Lower leg skin (tissue), 4 donors: ENCODE measurements at places on chromosomes 4 and X.

GRCh38 chr4:100849319-100849718 is 331.5 kb upstream of the EMCN start:
- no peak for DNase-seq

DNA sequence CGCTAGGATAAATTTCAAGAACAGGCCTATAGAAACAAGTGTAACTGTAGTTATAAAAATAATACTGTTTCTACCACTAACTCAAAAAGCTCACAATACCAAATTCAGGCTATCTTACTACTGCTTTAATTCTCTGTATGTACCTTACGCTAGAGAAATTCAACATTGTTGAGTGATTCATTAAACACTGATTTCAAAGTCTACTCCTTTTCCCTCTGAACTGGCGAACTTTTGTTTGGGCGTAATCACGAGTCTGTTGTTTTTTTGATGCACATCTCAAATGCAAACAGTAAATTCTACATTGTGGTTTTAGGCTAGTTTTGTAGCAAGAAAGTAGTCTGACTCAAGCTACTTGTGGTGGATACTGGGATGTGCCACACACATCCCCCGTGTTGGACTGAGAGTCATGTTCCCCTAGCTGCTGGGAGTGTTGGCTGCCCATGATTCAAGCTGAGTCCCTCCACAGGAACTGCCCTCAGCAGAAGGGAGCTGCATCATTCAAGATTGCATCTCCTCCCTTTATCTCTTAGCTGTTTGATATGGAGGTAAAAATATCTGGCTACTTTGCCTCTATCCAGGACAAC is 406.1 kb downstream of the RAPGEF2 start:
- no peak for DNase-seq

- DNase-seq: no peak
These were observed 61.5 kb downstream of the PCDH18 start for GRCh38 chr4:137470806-137471205.

GRCh38 chrX:110759785-110760184 is 35.8 kb downstream of the CHRDL1 start:
- DNase-seq: no peak

DNA sequence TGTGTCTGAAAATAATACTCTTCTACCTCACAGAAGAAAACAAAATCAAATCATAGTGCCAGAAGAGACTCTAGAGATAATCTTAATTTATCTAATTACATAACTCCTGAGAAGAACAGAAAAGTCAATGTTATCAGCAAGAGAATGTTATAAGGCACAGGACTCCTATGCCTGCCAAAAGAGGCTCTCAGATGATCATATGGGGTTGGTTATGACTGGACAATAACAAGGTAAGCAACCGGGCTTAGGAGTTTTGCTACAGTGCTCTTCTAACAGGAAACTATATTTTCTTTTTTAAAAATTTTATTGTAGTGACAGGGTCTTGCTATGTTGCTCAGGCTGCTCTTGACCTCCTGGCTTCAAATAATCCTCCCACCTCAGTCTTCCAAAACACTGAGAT is 3.5 kb upstream of the C4orf17 start:
- DNase-seq: no peak

DNA sequence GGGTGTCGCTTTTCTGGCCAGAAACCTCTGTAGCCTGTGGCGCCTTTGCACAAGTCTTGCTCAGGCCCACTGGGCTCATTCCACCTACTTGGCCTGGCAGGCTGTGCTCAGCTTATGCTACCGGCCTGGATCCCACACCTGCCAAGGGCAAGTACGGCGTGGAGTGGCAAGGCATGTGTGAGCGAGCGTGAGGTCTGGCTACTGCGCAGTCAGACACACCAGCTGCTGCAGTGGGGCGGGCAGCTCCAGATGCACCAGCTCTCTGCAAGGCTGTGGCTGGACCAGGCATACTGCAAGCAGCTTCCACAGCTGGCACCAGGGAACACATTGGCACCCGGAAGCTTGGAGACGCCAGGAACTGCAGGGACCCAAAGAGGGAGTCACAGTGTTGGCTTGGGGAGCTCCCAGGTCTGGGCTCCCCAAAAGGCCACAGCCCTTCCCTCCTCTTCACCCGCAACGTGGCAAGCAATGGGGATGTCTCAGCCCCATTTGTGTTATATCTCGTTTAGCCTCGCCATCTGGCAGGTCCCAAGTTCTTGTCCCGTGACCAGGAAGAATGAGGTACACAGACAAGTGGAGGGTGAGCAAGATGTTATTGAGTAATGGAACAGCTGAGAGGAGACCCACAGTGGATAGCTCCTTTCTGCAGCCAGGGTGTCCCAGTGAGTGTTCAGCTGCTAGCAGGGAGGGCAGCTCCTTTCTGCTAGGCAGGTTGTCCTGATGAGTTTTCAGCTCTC is 3.8 kb upstream of the FBXW7 start:
- DNase-seq: no peak

DNA sequence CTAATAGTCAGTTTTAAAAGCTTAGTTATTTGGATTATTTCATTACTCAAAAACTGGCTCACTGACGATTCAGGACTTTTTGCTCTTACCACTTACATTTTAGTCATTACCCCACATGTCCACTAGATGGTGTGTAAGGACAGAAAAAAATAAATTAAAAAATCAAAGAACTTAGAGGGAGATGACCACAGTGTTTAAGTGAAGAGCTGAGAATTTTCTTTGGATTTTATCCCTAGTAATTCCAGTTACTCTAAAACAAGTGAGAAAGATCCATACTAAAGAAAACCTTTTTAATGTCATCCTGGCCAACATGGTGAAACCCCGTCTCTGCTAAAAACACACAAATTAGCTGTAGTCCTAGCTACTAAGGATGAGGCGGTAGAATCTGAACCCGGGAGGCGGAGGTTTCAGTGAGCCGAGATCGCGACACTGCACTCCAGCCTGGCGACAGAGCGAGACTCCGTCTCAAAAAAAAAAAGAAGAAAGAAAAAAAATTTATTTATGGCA is 26.4 kb upstream of the TMPRSS11B start:
- no peak for DNase-seq

DNA sequence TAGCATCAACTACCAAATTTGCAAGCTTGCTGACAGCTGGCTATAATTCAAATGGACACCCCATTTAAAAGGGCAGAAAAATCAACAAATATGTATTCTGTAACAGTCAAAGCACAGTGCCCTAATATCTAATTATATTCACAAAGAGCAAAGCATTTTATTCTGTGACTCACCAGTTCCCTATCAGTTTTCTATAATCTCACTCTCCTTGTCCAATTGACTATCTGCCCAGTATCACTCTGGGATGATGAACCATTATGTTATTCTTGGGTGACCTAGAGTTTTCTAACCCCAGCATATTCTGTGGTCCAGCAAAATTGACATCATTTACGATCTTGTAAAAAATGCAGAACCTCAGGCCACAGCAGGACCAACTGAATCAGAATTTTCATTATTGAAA is 82.0 kb upstream of the FREM3 start:
- no peak for DNase-seq

- DNase-seq: no peak
These were observed 48.2 kb upstream of the PHOX2B start for GRCh38 chr4:41796545-41797210.

GRCh38 chr4:186775902-186776301 is 52.2 kb upstream of the FAT1 start:
- DNase-seq: no peak

GRCh38 chrX:1485033-1485432 is 32.3 kb upstream of the ASMTL start:
- no peak for DNase-seq

DNA sequence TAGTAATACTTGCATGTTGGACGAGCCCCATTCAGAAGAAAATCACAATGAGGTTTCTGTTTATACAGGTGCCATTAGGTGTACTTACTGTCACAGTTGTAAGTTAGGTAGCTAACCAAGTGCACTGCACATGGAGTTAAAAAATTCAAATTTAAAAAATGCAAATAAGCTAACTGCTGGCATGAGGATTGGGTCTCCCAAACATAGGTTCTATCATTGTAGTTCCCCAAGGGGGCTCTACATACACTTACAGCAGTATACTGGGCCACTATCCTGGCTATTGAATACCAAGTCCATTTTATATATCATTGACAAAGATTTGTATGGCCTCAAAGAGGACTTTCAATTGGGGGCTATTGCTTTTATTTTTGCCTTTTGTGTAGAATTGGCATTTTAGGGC is 153.4 kb downstream of the FMR1NB start:
- no peak for DNase-seq

GRCh38 chrX:133290076-133290475 is 71.9 kb upstream of the TFDP3 start:
- DNase-seq: no peak

DNA sequence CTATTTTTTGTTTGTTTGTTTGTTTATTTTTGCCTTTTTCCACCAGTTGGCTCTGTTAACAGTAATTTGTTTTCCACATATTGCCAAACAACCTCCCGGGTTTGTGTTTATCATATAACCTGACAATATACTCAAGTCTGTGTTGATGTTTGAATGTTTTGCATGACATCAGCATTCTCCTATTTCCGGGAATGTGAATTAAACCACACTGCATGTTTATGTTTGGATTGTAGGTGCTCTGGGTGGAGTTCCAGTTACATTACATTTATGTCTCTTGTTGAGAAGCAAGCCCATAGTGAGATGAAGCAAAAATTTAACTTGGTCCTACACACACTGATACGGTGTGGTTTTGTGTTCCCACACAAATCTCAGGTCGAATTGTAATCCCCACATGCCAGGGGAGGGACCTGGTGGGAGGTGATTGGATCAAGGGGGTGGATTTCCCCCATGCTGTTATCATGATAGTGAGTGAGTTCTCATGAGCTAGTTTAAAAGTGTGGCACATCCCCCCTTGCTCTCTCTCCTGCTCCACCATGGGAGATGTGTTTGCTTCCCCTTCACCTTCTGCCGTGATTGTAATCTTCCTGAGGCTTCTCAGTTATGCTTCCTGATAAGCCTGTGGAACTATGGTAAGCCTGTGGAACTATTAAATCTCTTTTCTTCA is 54.4 kb upstream of the CLNK start:
- DNase-seq: no peak

GRCh38 chr4:184448821-184449220 is 25.5 kb downstream of the IRF2 start:
- DNase-seq: peak; percentile 49

GRCh38 chr4:158020734-158021346 is 152.0 kb downstream of the GASK1B start:
- no peak for DNase-seq

DNA sequence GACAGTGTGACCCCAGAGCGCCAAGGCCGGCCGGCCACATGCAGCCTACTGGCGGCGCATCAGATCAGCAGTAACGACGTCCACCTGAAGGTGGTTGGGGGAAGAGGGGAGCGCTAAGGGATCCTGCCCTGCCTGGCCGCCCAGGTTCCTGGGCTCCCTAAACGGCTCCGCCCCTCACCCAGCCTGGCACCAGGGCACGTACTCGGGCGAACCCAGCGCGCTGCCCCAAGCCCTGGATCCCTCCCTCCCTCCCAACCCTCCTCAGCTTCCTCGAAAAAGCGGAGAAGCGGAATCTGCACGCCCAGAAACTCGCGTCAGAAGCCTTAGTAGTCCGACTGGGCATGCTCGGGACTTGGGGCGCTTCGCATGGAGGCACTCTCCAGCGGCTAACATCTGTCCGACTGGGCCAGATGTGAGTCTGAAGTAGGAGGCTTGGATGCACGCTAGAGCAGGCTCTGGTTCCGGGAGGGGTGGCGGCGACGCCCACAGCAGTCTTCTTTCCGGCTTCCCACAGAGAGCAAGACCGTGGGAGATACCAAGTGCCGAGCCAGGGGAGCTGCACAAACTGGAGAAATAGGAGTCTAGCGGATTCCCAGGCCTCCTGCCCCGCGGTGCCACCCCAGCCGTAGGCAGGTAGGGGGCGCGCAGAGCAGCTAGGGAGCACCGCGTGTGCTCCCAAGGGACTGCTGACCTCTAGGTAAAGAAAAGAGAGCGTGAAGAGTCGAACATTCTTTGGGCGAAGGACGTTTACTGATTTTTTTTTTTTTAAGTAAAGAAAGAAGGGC is 114.3 kb upstream of the TEX13C start:
- peak; percentile 54 for DNase-seq
